ENCODE measurements at places on chromosomes 3 and 15. TPM values are rescaled to one million over a fixed set of nuclear protein-coding genes. Genes with fewer than 3 reads are reported as not detected.

ZPLD1 gene
- total RNA-seq: 0.43 TPM

ACKR2 gene
- total RNA-seq: not detected

AGBL1 gene
- not detected for total RNA-seq

TUSC7 gene
- not detected for total RNA-seq

DNA sequence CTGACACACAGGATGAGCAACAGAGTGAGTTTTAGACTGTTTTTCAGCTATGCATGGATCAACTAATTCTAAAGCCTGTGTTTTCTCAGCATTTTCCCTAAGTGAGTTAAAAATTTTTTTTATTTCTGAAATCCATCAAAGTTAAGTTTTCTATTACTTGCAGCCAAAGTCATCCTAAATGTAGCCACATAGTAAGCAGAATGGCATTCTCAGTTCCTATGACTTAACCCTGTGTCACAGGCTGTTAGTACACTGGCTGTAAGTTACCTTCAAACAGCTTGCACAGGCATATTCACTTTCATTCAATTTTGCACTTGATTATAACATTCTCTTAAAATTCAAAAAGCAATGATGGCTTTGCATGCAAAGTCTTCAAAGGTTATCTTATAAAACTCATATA is 368.2 kb downstream of the OCA2 start:
- no peak for DNase-seq

Measured in fibroblast of villous mesenchyme (primary cell).